ENCODE measurements at places on chromosomes 5 and 9.
A peak's percentile ranks its signal among the peaks of the same experiment; 100 is the strongest.

- DNase-seq = no peak
Observed at GRCh38 chr5:152942633-152943336, 537.7 kb upstream of the NMUR2 start.

- no peak for DNase-seq
Observed at GRCh38 chr9:5938449-5938848, 47.8 kb downstream of the MLANA start.

- DNase-seq = no peak
Observed at GRCh38 chr9:137449081-137449844, 8.1 kb upstream of the ENTPD8 start.

- no peak for DNase-seq
Observed at GRCh38 chr5:16453609-16454008, 12.0 kb downstream of the ZNF622 start.

DNA sequence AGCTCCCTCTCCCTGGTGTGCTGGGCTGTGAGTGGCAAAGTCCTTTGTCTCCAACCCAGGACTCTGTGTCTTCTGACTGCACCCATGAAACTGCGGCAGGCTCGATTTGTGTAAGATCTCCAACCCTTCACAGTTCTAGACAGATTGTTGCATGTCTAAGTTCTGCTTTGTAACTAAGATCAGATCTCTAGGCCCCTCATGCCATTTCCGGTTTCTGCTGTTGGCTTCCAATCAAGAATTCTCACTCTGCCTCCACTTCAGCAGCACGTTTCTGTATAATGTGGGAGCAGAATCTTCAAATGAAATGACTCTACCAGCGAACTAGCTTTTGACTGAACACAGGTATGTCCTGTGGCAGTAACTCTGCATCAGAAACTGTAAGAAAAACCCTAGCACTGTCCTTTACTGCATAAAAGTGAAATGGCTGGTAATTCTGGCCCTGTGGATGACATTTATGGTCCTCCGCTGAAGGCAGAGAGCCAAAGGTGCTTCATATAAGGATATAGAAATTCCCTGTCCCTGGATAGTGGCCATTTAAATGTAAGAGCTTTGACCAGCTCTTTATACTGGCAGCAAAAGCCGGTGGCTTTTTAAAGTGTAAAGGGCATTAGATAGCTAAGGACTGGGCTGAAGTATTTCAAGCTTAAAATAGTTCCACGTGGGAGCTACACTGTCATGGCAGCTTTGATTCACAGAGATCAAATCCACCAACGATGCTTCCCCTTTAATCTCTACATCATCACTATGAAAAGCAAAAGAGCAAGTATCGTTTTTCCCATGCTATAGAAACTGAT is 319.0 kb upstream of the CDH6 start:
- DNase-seq = no peak

DNA sequence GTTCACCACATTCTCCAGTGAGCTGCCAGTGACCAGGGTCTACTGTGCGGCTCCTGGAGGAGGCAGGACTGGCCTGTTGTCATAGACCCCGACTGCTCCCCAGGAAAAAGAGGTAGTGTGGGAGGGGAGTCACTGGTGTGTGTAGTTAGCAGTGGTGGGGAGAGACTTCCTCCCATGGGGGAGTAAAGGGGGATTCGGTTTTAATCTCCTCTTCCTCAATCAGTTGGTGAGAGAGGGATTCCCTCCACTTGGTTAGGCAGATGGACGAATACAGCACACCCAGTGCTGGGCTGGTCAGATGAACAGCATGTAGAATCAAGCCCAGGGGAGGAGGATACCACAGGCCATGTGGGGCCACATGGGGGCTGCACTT is 207.6 kb upstream of the S1PR3 start:
- DNase-seq = no peak

DNA sequence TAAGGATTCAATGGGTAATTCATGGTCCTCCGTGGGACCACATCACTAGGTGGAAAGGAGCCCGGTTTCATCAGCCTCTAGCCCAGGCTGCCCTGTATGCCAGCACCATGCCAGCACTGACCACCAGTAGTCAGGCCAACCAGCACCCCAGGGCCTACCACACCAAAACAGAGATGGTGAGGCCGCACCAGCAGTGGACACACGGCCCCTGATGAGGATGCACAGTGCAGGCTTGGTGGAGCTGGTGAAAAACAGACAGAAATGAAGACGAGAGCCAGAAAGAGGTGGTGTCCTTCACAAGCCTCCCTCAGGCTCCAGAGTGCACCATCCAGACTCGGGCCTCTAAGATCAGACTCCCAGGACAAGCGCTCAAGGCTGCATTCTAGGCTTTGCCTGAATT is 128.2 kb downstream of the MED10 start:
- no peak for DNase-seq

DNA sequence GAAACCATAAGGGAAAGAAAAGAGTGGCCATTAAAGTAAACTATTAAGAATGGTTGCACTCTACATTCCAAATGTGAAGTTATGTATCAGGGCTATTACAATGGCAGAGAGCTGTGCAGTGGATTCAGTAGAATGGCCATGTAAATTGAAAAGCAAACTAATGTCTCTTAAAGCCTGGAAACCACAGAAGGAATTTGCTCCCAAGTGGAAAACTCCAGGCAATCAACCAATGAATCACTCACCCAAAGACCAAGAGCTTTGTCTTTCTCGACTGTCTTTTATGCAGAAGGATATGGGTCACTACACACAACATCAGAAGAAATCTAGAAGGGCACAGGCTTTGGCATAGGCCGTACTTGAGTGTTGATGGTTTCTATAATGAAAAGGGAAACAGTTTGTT is 114.9 kb downstream of the TLE1 start:
- DNase-seq = no peak

GRCh38 chr9:82882748-82883147 is 180.2 kb downstream of the RASEF start:
- no peak for DNase-seq

- no peak for DNase-seq
Observed at GRCh38 chr9:86287013-86287412, 4.7 kb upstream of the ISCA1 start.

- DNase-seq = no peak
Observed at GRCh38 chr9:2241461-2241835, 226.3 kb downstream of the SMARCA2 start.

DNA sequence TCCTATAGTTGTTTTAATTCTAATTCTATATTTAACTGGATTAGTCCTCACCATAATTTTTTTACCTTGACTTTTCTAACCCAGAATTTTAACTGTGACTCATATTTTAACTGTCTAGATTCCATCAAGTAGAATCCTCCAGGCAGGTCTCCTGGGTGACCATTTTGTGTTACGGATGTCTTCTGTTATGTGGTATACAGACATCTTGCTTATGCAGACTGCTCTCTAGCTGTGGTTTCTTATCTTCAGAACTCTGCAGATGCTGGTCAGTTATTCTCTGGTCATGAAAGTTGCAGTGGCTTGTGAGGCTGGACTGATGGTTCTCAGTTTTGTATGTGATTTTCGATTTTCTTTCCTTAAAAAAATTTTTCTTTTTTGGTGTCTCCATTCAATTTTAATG is 139.4 kb downstream of the ATG10 start:
- DNase-seq = no peak

DNA sequence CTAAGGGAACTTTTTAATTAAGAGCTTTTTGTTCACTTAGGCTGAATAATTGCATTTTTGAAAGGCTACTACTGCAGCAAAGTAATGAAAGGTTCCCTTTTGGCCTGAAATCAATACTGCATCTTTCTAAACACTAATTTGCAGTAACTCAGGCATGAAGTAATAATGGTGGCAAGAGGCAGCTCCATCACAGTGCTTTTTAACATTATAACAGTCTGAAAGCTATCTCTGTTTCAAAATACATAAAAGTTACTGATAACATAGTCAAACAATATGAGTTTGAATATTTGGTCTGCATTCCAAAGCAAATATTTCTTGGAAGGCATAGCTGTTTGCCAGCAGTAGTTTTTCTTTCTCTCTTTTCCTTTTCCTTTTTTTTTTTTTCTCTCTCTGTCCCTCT is 113.4 kb downstream of the FBN2 start:
- no peak for DNase-seq

- DNase-seq = peak; percentile 66
Observed at GRCh38 chr5:149581192-149581861, at the start of gene ARHGEF37. TSS of gene ARHGEF37 (plus strand) at chr5:149581498. CDS start at chr5:149597770, 16,272 bp downstream.

DNA sequence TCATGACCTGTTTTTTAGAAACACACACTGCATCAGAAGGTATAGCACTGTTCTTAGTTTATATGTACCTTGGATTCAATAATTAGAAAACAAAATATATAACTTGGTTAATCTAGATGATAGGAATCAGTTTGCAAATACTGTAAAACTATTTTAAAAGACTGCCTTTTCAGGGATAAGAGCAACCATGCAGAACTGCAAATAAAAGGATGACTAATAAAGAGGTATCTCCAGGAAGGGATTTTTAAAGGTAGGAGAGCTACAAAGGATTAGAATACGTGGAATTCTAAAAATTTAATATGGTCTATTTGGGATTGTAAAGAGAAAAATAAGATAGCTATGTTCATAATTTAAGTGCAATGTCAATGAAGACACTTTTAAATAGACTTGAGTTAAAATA is 9.4 kb downstream of the GABRA1 start:
- DNase-seq = no peak

DNA sequence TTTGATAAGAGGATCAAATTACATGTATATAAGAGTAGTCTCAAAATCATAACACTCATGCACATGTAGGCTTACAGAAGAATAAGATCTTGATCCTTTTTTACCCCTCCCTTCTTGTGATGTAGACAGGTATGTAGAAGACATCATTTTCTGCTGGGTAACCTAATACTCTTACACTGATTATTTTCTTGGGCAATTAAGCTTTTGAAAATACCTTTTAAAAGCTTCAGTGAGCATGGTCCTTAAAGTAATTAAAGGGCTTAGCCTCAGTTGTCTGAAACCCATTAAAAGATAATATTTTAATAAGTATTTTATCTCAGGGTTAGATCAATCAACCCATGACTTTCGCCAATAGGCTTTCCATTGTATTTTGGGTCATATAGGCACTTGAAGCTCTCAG is 50.6 kb downstream of the ALDH1A1 start:
- DNase-seq = no peak

DNA sequence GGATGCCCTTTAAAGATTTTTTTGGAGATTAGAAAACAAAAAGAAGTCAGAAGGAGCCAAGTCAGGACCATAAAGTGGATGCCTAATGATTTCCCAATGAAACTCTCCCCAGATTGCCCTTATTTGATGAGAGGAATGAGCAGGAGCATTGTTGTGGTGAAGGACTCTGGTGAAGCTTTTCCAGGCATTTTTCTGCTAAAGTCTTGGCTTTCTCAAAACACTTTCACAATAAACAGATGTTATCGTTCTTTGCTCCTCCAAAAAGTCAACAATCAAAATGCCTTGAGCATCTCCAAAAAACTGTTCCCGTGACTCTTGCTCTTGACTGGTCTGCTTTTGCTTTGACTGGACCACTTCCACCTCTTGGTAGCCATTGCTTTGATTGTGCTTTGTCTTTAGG is 121.8 kb downstream of the CAAP1 start:
- DNase-seq = no peak

DNA sequence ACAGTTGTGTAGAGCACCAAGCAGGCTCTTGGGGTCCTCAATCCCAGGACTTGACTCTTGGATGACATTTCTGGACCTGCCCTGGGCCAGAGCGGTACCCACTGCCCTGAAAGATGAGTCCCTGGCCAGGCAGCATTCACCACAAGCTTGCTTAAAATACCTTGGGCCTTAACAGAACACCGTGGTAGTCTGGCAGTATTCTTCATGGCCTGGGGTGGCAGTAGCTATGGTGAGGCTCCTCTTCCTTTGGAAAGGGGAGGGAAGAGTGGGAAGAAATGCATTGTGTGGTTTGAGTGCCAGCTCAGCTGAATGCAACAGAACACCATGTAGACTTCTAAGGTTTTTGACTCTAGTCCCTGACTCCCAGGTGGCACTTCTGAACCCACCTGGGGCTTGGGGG is 29.4 kb upstream of the IRGM start:
- no peak for DNase-seq

- DNase-seq = no peak
Observed at GRCh38 chr9:129494113-129494789, 126.7 kb downstream of the C9orf50 start.

DNA sequence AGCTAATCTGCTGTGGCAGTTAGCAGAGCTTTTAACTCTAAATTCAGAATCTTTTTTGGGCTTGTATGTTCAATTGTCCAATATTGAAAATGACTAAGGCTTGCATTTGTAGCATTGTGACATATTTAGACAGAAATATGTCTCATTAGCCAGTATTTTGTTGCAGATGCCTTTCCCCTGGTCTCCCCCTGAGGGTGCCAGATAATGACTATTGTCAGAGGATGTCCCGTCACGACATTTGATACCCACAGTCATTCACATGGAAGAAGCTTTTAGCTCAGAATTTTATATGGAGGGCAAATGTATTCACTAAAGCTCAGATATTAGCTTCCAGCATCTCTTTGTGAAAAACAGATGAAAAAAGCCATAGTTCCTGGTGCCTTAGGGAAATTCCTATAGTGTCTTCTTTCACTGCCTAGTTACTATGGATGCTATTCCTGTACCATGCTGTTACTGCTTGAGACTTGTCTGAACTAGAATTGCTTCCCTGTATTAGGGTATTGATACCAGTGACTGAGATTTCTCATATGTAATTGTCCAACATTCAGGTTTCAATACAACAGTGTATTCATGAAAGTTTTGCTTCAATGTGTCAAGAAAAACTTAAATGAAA is 96.2 kb downstream of the CCDC192 start:
- DNase-seq = no peak
